ENCODE measurements at places on chromosomes 7 and 10.

- no peak for DNase-seq
These were observed 46.2 kb downstream of the GRK5 start for GRCh38 chr10:119253433-119254174.

DNA sequence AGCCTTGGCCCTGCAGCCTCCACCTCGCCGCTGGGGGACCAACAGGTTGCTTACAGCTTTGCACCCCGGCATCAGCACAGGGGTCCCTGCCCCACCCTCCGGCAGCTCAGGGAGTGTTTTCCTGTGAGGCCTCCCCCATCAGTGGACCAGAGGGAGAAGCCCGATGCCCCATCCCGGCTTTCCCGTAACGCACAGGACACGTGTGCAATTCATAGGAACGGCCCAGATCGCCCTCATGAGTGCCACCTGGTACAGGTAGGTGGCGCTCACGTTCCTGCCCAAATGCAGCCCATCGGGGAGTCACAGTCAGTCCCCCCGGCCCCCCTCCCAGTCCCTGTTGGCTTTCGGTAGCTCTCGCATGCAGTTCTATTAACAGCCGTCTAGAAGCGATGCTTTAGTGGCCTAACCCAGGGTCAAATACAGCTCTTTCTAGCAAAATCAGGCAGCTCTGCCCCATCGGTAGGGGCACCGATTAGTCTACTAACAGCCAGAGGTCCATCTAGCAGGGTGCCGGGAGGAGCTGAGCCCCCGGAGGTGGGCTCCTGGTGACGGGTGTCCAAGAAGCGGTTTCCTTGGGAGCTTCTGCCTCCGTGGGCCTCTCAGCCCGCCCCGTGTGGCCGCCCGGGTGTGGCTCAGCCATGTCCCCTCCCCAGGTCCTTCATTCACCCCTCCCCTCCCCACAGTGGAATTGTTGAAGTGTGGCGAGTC, 48.4 kb upstream of the GTF2IRD1 start:
- no peak for DNase-seq

DNA sequence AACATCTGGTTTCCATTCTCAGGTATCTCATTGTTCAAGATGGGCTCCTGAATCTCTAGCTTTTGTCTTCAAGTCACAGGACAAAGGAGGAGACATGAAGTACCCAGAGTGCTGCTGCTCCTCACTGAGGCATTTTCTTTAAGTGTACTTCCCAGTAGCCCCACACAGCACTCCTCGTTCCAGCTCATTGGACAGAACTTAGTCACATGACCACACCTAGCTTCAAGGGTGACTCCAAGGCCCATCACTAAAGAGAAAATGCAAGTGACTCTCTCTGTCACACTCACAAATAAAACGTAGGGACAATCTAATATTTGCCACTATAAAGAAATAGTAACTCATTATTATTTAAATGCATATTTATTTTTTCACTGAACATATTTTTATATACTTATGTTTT, 58.3 kb upstream of the NEUROD6 start:
- no peak for DNase-seq

DNA sequence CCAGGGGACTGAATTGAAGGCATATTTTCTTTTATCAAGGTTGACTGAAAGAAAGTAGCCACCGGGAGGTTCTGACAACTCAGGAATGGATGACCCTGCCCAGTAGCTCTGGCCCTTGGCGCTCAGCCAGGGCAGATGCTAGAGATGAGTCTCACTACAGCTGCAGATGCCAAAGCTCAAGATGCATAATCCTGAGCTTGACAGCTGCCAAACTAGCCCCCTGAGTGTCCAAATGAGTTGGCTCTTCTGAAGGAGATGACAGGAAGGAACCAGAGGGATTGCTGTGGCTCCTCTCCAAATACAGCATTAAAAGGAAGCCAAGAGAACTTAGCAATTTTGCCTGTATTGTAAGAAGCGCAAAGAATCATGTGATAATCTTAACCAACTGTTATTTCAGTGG, 78.4 kb downstream of the NXPH1 start:
- no peak for DNase-seq

- DNase-seq, result no peak
These were observed 5.7 kb downstream of the AUTS2 start for GRCh38 chr7:69603937-69604494.

DNA sequence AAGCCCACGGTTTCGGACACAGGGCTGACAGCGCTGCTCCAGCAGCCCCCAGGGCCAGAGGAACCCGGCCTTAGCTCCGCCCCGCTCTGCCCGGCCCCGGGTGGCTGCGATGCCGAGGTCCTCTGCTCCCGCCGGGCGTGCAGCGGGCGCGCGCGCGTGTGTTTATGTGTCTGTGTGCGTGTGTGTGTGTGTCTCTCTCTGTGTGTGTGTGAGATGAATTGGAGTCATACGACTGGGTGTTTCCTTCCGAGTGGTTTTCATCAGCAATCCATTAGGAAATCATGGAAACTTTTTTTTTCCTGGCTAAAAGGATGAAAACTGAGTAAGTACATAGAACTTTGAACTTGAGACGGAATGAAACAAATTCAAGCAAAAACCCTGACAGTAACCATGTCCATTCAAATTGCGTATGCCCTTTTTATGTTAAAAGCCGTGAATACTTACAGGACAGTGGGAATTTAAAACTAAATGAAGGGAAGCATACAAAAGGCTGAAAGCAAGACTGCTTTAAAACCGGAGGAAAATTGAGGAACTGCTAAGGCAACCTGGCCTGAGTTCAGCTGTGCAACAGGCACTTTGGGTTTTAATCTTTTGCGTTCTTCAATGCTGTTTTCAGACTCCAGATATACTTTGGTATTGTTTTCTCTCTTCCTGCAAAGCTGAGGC, at the start of gene CPED1:
Gene CPED1 (plus strand): TSS at position 121 of the 666 bp plus-strand sequence. CDS start 911 bp downstream, outside the sequence.
- no peak for DNase-seq

GRCh38 chr10:14603534-14604102, 171.1 kb downstream of the FAM107B start:
- DNase-seq, result no peak

GRCh38 chr7:27345164-27345887, 102.7 kb downstream of the EVX1 start:
- no peak for DNase-seq

- DNase-seq, result no peak
These were observed 42.3 kb downstream of the CTBP2 start for GRCh38 chr10:125118011-125118611.

DNA sequence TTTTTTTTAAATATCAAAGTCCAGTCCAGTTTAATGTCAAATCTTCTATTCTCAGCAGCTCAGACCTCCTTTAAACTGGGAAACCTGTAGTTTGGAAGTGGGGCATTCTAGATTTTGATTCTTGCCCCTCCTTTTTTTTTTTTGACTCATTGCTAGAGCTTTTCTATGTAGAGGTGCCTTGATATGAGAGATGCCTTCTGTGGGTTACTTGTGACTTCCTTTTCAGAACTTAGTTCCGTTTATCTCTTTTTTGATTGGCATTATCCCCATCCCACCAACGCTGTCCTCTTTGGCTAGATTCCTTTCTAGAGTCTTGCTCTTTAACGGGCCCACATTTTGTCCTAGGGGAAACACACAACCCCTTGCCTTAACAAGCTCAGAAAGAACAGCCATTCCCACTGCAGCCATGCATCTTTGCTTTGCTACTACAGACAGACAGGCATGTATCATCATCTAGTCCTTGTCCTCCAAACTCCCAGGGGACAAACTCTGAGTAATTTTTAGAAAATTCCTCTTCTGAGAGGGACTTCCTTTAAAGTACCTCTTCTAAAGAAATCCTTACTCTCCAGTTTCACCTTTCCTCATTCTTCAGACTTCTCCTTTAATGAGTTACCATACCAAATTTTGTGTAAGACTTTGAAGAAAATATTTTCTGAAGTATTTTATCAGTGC, 153.6 kb downstream of the PHF14 start:
- DNase-seq, result no peak

- no peak for DNase-seq
These were observed 6.2 kb downstream of the STEAP4 start for GRCh38 chr7:88300401-88300945.

DNA sequence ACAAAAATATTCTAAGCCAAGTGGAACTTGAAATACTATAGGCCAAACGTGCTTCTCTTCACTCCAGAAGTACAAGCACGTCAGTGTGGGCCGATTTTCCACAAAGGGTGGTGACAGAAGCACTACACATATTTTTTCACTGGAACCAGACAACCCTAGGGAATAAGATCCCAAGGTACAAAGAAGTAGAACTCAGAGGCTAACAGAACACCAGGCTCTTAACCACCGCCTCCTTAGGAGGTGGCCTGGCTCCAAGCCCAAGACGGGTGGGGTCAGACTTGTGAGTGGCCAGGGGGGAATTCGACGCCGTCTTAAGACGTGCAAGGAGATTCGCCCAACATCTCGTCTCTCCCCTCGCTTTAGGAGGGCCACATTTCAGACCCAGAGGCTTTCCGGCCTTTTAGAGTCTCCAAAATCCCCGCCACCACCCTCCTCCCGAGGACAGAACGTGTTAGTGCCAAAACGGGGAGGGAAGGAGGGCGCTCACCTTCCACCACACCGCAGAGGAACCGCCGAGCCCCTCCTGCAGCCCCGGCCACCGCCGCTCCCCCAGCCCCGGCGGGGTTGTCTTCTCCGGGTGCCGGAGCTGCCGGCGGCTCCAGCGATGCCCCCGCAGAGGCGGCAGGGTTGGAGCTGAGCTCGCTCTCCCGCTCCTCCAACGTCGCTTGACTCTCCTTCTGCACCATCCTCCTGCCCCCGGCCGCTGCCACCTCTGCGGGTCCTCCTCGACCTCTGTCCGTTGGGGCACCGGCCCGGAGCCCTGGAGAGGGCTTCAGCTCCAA, 716 bp downstream of the OGA start:
- peak; percentile 45 for DNase-seq

- DNase-seq, result no peak
These were observed 38.7 kb downstream of the PLXNA4 start for GRCh38 chr7:132537456-132538145.

- no peak for DNase-seq
These were observed 178.0 kb downstream of the AMPH start for GRCh38 chr7:38453168-38453567.

DNA sequence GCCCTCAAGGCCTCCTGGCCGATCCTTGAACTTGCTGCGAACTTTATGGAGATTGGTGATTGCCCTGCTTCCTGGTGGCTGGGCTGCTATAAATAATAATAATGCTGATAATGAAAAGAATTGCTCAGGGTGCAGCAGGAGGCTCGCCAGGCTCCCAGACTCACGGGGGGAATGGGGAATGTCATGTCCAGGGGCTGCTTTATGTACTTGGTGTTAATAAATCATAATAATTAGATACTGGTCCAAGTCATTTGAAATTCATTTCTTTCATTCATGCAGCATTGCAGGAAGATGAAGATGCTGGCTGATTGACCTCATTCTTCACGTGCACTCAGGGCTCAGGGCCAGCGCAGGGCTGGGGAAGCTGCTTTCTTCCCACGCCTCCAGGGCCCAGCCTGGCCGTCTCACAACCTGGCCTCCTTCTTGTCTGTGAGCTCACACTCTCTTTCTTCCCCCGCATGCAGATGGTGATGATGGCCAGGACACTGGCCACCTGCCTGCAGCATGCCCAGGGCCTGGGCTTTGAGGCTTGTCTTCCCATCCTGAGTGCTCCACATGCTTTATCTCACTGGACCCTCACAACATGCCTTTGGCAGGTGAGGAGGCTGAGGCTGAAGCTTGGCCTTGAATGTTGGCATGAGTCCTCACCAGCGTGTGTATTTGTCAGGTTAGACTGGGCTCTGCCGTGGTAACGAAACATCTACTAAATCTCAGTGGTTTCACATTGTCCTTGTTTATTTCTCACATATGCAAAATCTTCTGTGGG, 138.4 kb upstream of the TNS3 start:
- DNase-seq, result no peak

DNA sequence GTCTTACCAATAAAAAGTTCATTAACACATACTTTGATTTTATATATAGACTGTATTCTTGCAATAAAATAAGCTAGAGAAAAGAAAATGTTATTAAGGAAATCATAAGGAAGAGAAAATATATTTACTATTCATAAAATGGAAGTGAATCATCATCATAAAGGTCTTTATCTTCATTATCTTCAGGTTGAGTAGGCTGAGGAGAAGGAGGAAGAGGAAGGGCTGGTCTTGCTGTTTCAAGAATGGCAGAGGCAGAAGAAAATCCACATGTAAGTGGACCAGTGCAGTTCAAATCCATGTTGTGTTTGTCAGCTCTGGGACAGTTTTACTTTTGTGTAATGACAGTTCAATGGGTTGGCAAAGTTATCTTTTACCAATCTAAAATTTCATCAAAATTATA, 609.1 kb upstream of the ANKRD30A start:
- no peak for DNase-seq

GRCh38 chr7:106783286-106783685, 81.8 kb upstream of the PIK3CG start:
- no peak for DNase-seq

DNA sequence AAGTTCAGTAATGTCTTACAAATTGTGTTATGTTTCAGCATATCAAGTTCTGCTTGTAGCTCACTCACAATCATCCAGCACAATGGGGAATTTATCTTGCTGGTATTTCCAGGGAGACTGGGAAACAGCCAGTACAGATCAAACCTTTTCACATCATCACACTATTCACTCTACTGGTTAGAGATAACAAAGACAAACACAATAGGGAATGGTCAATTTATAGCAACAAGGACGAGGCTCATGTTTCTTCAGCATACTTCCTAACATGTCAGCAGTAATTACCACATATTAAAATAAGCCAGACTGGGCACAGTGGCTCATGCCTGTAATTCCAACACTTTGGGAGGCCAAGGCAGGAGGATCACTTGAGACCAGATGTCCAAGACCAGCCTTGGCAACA, 38.3 kb downstream of the TOMM7 start:
- DNase-seq, result no peak

DNA sequence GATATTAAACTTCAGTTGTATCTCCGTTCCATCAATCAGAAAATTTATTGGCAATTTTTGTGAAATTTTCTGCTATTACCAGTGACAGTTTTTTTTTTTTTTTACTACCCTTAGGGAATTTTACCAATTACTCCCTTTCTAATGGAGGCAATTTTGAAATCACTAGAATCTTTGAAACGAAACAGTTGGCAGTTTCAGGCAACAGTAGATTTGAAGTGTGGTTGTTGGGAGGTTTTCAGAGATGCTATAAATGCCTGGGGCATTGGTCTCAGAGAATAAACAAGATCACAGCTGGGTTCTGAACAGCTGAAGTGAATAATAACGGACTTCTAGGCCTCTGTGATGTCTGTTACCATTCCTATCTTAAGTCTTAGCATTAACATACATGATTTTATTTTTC, 535.9 kb upstream of the POT1 start:
- DNase-seq, result no peak

DNA sequence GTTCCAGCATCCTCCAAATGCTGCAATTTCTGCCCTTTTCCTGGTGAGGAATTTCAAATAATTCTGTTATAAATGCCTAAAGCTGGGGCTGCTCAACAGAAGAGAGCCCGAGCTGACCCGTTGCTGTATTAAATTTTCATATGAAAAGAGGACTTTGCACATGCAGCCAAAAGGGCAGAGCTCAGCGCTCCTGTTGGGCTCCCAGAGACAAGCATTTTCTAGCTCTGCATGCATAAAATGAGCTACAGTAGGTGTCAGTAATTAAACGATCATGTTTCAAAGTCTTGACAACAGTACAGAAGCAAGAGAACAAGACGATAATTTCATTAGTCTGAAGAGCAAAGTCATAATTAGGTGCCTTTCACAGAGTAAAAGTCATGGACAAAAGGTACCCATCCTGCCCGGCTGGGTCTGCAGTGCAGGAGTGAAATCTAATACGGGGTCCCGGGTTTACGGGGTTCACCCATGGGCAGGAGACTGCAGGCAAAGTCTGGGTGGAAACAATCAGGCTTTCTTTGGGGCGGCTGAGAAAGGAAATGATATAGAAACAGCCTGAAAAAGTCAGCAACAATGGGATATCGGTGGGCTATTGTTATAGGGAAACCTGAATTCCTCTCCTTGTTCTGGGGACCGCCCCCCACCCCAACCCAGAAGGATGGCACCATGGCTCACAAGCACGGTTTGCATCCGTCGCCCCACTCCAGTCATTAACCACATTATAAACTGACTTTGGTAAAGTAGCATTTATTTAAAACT, 66.0 kb downstream of the EBF3 start:
- DNase-seq, result no peak
